Fibroblast of mammary gland (primary cell): ENCODE measurements at places on chromosomes 5 and 9.
A peak's percentile ranks its signal among the peaks of the same experiment; 100 is the strongest.

GRCh38 chr5:71938895-71939294, 168.4 kb upstream of the MAP1B start:
- DNase-seq = no peak

DNA sequence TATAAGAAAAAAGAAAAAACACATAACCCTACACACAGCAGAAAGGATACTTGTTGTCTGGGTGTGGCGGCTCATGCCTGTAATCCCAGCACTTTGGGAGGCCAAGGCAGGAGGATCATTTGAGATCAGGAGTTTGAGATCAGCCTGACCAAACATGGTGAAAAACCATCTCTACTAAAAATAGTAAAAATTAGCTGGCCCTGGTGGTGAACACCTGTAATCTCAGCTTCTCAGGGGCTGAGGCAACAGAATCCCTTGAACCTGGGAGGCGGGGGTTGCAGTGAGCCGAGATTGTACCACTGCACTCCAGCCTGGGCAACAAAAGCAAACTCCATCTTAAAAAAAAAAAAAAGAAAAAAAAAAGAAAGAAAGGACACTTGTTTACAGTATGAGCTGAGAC, 147.6 kb upstream of the PITX1 start:
- no peak for DNase-seq

DNA sequence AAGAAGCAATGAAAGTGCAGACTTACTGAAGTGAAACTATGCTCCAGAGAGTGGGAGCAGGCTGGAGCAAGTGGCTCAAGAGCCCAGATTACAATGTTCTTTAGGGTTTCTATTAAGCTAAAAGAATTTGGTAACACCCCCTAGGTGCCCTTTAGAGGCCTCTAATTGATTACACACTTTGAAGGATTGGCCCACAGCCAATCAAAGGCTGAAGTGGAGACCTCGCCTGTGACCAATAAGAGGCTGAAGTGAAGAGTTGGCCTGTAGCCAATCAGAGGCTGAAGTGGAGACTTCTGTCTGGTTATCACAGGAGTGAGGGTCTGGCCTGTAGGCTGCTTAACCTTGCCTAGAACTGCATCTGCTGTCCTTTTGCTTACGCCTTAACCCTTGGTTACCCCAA, 46.7 kb upstream of the SPATA31C2 start:
- no peak for DNase-seq

GRCh38 chr9:87073692-87074091, 126.4 kb upstream of the GAS1 start:
- DNase-seq = no peak

- peak; percentile 12 for DNase-seq
Measured at GRCh38 chr5:1208743-1209488, 7.5 kb downstream of the SLC6A19 start.

DNA sequence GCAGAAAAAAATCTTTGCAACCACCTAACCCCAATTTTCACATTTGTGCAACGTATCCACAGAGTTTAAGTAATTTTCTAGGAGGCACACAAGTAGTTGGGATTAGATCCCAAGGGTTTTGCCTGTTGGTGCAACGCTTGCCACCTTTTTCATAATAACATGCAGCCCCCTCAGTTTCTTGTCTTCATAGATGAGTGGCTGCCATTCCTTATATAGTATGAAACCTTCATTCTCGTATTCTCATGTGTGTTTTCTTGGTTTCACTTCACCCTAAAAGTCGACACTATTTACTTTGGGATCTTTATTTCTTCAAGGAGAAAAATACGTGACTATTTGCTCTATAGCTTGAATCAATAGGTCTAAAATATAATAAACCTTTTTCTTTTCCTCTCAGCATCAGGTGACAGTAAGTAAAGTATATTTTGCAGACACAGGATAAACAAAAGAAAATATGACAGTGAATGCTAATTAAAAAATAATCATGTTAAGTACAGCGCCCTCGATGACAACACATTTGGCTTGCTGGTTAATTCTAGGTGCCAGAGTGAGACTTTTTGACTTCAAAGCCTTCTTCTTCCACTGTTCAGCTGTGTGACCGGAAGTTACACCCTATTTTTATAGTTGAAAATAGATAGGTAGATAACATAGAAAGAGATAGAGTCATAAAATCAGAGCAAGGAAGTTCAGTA, 342.8 kb upstream of the CCNG1 start:
- no peak for DNase-seq

- no peak for DNase-seq
Measured at GRCh38 chr5:83133797-83134196, 56.5 kb downstream of the XRCC4 start.

DNA sequence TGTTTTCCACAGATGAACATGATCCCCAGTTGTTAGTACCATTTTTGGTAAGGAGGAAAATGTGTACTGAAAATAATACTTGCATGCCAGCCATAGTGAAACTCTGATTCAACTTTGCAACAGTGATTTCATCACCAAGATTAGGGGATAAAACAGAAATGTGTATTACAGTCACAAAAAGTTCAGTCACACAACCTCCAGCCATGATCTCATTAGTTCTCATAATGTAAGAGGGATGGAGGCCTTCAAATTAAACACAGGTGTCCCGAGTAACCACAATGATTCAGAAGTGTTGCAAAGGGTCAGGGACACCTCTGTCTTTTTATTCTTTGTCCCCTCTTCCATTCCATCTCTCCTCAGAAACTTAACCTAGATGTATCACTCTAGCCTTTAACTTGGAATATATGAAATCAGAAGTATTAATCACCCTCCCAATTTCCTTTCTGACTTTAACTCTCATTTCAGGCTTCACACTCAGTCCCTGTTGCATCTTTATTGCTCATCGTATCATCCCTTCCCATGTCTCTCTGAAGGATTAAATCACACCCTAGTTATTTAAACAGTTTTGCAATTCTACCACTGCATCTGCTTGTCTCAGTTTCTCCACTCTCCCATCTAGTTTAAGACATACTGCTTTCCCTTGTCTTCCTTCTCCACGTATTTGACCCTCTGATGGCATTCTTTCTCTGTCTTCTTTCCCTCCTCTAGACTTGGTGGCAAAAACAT, 291.2 kb downstream of the ADAMTS6 start:
- peak; percentile 99 for DNase-seq

GRCh38 chr5:157767689-157768088, 24.2 kb downstream of the LSM11 start:
- no peak for DNase-seq
